ENCODE measurements at places on chromosomes 3 and 15.

DNA sequence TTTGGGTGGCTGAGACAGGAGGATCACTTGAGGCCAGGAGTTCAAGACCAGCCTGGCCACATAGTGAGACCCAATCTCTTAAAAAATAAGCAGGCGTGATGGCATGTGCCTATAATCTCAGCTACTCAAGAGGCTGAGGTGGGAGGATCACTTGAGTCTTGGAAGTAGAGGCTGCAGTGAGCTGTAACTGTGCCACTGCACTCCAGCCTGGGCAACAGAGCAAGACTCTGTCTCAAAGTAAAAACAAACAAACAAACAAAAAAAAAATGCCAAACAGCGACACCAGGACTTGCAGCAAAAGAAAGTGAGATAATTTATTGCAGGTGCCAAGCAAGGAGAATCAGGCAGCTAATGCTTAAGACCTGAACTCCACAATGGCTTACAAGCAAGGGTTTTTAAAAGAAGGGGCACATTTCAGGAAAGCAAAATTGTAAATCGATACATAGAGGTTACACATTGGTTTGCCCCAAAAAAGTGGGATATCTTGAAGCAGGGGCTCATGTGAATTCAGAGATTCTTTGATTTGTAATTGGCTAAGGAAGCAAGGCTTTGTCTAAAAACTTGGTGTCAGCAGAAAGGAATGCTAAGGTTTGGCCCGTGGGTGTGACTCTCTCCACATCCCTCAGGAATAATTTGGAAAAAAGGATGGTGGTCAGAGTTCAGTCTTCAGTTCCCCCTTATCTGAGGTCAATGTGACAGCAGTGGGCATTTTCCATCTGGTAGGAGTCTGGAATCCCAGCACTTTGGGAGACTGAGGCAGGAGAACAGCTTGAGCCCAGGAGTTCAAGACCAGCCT, 5.2 kb upstream of the MPI start:
- DNase-seq: no peak

DNA sequence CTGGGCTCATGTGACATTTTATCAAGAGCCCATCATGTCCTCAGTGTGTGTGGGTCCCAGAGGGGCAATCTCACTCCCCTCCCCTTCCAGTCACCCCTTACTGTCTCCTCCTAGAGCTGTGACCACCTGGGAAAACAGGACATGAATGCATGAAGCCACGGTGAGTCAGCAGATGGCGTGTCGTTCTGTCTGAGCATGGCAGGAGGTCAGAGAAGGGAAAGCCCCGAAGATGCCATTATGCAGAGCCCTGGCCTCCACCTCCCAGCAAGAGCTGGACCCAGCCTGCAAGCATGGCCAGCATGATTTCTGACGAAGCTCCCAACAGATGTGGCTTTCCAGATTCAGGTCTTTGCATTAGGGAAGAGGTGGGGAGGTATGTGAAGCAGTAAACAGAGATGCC, 118.5 kb downstream of the TLE3 start:
- DNase-seq: peak; percentile 23

- DNase-seq: no peak
These were observed 778.0 kb downstream of the AGBL1 start for GRCh38 chr15:86857701-86858100.

DNA sequence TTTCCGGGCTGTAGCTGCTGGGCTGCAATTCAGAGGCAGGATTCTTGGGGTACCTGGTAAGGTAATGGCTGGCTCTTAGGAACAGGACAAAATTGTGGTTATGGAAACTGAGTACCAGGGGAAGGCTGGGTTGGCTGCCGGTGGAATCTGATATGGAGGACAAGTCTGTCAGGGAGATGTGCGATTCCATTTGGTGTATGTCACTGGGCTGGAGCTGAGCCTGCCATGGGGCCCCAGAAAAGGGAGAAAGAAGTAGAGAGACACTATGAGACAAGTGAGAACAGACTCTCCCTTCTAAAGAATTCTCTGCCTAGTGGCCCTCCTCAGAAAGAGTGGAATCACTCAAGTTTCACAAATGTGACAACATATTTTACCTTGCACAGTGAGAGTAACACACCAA, 368.2 kb upstream of the ROPN1 start:
- no peak for DNase-seq

DNA sequence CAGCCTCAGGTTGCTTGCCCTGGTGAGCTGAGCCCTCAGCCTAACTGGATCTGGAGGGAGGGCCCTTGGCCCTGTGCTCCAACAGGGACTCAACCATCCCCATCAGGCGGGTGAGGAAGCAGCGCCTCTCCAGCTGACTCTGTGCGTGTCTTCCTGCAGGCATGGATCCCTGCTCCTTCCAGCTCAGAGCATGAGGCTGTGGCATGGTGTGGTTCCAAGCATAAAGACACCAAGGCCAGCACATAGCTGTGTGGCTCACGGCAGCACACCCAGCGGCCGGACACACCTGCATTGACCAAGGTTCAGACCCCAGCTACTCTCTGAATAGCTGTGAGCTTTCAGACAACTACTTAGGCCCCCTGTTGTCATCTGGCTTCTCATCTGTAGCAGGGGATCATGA, 131.0 kb upstream of the PLXNA1 start:
- DNase-seq: no peak

DNA sequence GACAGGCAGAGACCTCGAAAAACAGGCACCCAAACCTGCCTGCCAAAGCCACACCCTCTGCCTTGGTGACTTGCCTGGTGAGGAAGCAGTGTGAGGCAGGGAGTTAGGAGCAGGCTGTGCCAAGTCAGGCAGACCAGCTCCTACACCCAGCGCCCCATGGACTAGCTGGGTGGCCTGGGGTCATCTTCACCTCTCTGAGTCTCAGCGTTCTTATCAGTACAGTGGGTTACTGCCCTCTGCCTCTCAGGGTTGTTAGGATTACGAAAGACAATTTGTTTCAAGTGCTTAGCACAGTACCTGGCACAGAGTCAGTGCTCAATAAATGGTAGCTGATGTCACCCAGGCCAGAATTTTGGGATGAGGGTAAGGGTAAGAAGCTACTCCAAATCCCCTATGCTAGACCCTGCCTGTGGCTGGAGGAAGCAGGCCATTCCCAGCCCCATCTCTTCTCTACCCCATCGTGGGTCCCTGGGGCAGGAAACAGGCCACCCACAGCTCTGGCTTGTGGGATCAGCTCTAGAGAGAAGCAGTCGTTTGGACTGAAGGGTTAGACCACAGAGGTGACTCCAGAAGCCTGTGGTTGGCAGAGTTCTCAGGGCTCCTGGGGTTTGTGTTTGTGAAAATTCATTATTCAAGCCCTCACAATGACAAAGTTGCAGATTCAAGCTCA, 10.1 kb downstream of the SLC51B start:
- DNase-seq: no peak

DNA sequence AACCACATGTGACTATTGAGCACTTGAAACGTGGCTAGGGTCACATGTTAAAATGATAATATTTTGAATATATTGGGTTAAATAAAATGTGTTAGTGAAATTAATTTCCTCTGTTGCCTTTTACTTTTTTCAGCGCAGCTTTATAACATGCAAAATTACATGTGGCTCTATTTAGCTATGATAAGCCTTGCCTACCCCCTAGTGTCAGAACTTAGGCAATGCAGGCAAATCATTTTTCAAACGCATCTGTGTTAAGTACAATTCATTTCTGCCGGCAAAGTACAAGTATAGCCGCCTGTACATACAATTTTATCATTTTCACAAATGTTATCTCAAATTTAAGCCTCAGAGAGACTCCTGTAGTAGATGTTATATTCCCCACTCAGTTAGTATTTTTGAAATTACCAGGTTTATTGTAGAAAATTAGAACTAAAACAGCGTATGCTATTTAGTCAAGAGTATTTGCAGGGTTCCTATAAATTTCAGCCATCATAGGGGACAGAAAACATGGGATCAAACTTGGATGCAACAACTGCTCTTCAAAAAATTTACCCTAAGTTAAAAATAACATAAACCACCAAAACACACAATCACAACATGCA, 56.1 kb downstream of the TAFA4 start:
- DNase-seq: peak; percentile 20
